T-cell (primary cell): ENCODE measurements at places on chromosomes 2 and 18. TPM values are rescaled to one million over a fixed set of nuclear protein-coding genes. Genes with fewer than 3 reads are reported as not detected.
A peak's percentile ranks its signal among the peaks of the same experiment; 100 is the strongest.

UPP2 gene
- total RNA-seq: not detected

INHBB gene
- not detected for total RNA-seq

FAM117B gene
- 44.0 TPM for total RNA-seq

TMEM198 gene
- 0.88 TPM for total RNA-seq

PTPRN gene
- total RNA-seq: 0.63 TPM

POTEF gene
- total RNA-seq: not detected

HOXD13 gene
- not detected for total RNA-seq

INO80B gene
- 44.5 TPM for total RNA-seq

MC4R gene
- total RNA-seq: not detected

KLHL41 gene
- not detected for total RNA-seq

GRCh38 chr2:80281049-80281448, 23.5 kb downstream of the LRRTM1 start:
- H3K36me3 ChIP-seq: no peaks in the 10 kb centered on the region
- H3K27me3 ChIP-seq: no peaks in the 10 kb centered on the region
- H3K4me3 ChIP-seq: no peak overlapping the region

- no peak for DNase-seq
- no peak overlapping the region for H3K27ac ChIP-seq
- peaks cover 6% of the 10 kb centered on the region for H3K36me3 ChIP-seq
- H3K4me1 ChIP-seq: peaks cover 5% of the 10 kb centered on the region
Measured at GRCh38 chr2:42693688-42694479, 70.1 kb downstream of the OXER1 start.

GRCh38 chr18:31429623-31430022, 17.9 kb upstream of the DSG3 start:
- H3K27me3 ChIP-seq: no peaks in the 10 kb centered on the region
- H3K27ac ChIP-seq: no peak overlapping the region
- H3K4me3 ChIP-seq: no peak overlapping the region
- no peak for DNase-seq

GRCh38 chr2:46015671-46016070, 281.5 kb upstream of the EPAS1 start:
- DNase-seq: no peak
- no peaks in the 10 kb centered on the region for H3K4me1 ChIP-seq
- H3K4me3 ChIP-seq: no peak overlapping the region
- H3K27me3 ChIP-seq: no peaks in the 10 kb centered on the region
- no peaks in the 10 kb centered on the region for H3K36me3 ChIP-seq

GRCh38 chr2:53407363-53408080, 360.1 kb upstream of the CHAC2 start:
- H3K4me3 ChIP-seq: no peak overlapping the region
- no peaks in the 10 kb centered on the region for H3K36me3 ChIP-seq
- H3K27me3 ChIP-seq: no peaks in the 10 kb centered on the region
- no peak for DNase-seq

- no peak for DNase-seq
- H3K4me1 ChIP-seq: no peaks in the 10 kb centered on the region
- H3K27ac ChIP-seq: no peak overlapping the region
- no peaks in the 10 kb centered on the region for H3K36me3 ChIP-seq
Measured at GRCh38 chr18:48179666-48180065, 229.5 kb downstream of the ZBTB7C start.

- H3K27me3 ChIP-seq: peaks cover 22% of the 10 kb centered on the region
- DNase-seq: no peak
- H3K27ac ChIP-seq: no peak overlapping the region
- no peaks in the 10 kb centered on the region for H3K36me3 ChIP-seq
Measured at GRCh38 chr2:41949883-41950665, 97.7 kb upstream of the PKDCC start.

GRCh38 chr2:125573432-125573831, 1082.5 kb upstream of the GYPC start:
- no peaks in the 10 kb centered on the region for H3K36me3 ChIP-seq
- H3K27me3 ChIP-seq: no peaks in the 10 kb centered on the region
- H3K4me3 ChIP-seq: no peak overlapping the region
- DNase-seq: no peak

- H3K27me3 ChIP-seq: no peaks in the 10 kb centered on the region
- no peak overlapping the region for H3K27ac ChIP-seq
- H3K36me3 ChIP-seq: no peaks in the 10 kb centered on the region
Measured at GRCh38 chr18:52553441-52553840, 213.4 kb downstream of the DCC start.

- no peaks in the 10 kb centered on the region for H3K27me3 ChIP-seq
- no peak overlapping the region for H3K27ac ChIP-seq
- DNase-seq: peak; percentile 64
- H3K36me3 ChIP-seq: no peaks in the 10 kb centered on the region
- peaks cover 25% of the 10 kb centered on the region for H3K4me1 ChIP-seq
Measured at GRCh38 chr2:134207589-134208209, 46.2 kb upstream of the MGAT5 start.
